ENCODE measurements at places on chromosomes 7 and 10.

DNA sequence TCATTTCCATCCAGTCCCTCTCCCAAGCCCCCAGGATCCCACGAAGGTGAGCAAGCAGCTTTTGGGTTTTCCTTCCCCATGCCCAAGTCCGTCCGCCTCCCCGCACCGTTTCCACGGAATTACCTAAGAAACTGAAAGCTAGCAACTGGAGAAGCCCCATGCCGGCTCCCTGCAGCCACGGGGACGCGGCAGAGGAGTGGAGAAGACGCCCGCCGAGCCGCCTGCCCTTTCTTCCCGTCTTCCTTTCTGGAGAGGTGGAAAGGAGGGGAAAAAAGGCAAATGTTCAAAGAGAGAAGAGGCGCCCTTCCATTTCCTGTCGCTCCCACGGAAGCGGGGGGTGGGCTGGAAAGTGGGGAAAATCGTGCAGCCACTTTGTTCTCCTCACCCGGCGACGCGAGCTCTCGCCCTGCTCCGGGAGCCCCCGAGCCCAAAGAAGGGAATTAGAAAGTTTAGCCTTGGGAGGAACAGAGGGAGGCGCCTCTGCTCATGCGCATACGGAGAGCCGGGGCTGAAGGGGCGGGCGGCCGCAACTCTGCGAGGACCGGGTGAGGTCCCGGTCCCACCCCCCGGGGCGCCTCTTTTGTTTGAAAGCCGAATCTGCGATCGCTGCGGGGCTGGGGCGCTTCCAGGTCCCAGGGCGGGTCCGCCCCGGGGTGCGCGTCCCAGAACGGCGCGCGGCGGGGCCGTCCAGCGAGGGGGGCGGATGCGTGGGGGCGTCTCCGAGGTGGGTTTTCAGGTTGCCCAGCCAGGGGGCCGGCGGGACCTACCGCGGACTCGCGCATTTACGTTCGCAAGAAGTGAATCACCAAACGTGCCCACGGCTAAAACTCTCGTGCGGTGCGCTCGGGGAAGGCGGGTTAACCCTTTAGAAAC, at the start of gene LAMB1:
LAMB1 (minus strand) TSS at position 436 of the 873 bp plus-strand sequence; CDS start at position 160, 276 bp downstream.
- DNase-seq: no peak

- no peak for DNase-seq
Measured at GRCh38 chr10:116732573-116732972, 9.8 kb downstream of the HSPA12A start.

- DNase-seq: no peak
Measured at GRCh38 chr10:90461437-90462155, 396.2 kb downstream of the HTR7 start.

DNA sequence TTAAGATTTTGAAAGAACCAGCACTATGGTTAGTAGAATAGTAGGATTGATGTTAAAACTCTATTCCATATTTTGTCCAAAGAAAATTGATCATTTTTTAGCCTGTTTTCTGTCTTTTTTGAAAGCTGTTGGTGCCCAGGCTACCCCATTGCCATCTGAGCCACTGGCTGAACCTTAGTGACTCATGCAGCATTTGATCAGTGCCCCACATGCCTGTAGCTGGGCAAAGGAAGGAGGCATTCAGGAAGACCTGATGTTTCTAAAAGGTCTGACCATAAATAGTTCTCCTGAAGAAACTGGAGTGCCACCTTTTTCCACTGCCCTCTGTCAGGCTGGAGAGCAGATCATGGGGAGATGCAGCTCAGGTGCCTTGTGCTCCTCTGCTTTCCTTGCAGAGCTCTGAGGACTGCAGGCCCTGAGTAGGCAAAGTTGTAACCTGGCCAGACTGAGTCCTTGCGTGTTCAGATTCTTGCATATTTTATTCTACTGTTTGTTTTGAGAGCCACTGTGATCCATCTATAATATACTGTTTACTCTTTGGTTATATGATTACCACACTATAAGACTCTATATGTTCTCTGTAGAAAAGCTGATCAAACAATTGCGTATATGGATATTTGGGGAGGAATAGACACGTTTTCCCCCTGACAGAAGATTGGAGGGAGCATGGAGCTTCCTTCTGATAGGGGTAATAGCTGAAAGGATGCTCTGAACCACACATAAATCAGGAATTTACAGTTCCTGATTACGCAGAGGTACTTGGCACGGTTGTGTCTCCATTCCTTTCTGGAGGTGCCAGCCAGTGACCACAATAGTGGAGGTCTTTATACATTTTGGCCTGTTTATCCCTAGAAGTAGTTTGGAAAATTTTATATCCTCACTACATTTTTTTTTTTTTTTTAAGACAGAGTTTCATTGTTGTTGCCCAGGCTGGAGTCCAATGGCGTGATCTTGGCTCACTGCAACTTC, 48.9 kb upstream of the GJD4 start:
- no peak for DNase-seq

DNA sequence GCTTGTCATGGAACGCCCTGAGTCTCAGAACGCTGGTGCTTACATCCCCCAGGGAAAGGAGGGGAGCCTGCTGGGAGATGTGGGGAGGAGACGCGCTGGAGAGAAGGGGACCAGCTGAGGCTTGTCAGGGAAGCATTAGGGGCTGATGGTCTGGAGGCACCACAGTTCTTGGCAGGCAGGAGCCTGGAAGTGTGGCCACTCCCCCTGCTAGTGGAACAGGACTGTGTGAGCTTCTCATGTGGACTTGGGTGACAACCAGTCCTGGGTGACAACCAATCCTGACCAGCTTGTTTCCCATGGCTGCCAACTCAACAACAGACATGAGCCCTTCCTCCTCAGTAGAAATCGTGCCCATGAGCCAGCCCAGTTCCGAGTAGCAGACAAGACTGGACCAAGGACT, 87.8 kb downstream of the SPDYE5 start:
- no peak for DNase-seq

GRCh38 chr10:36533316-36533715, 592.1 kb upstream of the ANKRD30A start:
- no peak for DNase-seq

DNA sequence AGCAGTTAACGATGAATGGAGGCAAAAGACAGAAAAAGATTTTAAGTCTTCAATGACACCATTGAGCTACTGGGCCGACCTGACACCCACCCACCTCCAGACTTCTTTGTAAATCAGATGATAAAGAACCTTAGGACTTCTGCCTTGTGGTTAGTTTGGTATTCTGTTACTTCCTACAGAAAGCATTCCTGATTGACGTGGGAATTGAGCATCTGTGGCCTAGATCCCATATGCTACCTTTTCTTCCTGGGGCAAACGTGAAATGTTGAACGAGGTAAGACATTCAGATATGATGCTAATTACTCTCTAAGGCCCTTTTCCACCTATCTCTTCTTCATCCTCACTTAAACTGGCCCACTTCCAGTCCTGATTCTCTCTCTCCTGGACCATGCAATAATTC, 10.2 kb downstream of the PRLHR start:
- no peak for DNase-seq

DNA sequence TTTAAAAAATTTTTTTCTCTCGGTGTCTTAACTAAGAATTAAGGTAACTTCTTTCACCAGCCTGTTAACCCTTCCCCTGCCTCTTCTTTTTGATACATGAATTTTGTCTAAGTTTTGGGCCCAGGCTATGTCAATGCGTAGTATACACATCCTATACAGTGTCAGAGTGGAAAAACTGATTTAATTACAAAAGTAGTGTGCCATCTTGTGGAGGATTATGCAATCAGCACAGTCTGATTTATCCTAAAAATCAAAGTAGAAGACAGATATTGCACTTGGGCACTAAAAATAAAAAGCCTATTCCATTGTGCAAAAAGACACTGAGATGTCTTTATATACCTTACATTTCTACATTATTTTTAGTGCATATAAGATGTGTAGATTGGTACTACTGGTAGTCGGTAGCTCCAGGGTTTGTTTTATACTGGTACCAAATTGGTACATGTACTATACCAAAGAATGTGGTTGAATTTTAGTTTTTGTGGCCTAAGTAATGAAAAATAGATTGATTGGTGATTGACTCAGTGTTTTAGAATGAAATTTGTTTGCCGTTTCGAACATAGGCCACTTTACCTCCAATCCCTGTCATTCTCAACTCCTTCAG, 96.6 kb downstream of the MKLN1 start:
- peak; percentile 50 for DNase-seq
